Cerebellar nuclear complex (tissue), 1 donor: ENCODE measurements at places on chromosomes 1 and 21.

DNA sequence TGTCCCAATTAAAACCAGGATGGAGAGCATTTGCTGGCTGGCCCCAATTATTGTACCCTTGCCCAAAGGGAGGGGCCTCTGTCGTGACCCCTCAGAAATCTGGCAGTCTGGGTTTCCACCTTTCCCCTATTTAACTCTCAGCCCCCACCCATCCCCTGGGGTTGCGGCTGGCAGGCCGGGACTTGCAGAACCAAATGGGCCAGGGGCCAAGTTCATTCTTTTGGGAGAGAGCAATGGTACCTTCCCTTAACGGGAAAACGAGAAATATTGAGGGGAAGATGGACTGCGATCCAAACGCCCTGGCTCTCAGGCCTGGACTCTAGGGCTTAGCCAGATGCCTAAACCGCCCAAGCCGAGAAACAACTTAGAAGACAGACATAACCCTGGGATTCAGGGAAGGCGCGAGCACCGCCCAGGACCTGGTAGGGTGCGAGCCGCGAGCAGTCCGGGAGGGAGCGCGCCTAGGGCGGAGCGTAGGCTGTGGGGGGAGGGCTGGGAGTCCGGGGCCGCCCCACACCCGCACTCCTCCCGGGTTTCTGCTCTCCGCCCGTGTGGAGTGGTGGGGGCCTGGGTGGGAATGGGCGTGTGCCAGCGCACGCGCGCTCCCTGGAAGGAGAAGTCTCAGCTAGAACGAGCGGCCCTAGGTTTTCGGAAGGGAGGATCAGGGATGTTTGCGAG is at the start of gene SLC27A3:
TSS of gene SLC27A3 (plus strand) at position 628 of the 678 bp plus-strand sequence. CDS start 91 bp downstream, outside the sequence.
- peak; percentile 26 for DNase-seq

GRCh38 chr1:243269461-243269801 is 13.6 kb downstream of the SDCCAG8 start:
- no peak for DNase-seq

- no peak for DNase-seq
These were observed 184.2 kb downstream of the ETS2 start for GRCh38 chr21:38989745-38990423.

DNA sequence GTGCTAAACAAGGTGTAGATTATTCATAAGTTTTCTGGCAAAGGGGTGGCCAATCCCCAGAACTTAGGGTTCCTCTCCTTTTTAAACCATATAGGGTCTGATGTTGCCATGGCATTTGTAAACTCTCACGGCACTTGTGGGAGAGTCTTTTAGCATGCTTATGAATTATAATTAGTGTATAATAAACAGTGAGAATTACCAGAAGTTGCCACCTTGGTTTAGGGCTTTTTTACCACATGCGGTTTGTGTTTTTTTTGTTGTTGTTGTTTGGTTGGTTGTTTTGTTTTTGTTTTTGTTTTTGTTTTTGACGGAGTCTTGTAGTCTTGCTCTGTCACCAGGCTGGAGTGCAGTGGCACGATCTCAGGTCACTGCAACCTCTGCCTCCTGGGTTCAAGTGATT is 8.9 kb upstream of the LAX1 start:
- no peak for DNase-seq

- no peak for DNase-seq
These were observed 79.5 kb upstream of the SIPA1L2 start for GRCh38 chr1:232709386-232709785.

DNA sequence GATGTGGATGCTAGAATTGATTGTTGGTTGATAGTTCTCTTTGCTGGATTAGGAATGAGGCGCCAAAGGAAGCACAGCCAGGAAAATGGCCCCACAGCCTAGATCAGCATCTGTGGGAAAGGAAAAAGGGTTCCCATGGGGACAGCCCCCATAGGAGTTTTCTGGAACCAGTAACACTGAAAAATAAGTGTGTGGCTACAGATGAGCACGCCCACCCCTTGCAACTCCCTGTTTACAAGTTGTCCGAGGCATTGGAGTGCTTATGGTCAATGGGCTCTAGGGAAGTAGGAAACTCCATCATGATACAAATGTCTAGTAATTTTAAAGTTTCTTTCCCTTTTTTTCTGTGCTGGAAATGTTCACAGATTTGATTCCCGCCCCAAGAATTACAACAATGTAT is 23.8 kb upstream of the UBE2U start:
- DNase-seq: no peak

GRCh38 chr1:39297551-39297950 is 93.1 kb downstream of the MACF1 start:
- no peak for DNase-seq

- no peak for DNase-seq
These were observed 585.7 kb upstream of the CAMK1G start for GRCh38 chr1:208997726-208998312.

DNA sequence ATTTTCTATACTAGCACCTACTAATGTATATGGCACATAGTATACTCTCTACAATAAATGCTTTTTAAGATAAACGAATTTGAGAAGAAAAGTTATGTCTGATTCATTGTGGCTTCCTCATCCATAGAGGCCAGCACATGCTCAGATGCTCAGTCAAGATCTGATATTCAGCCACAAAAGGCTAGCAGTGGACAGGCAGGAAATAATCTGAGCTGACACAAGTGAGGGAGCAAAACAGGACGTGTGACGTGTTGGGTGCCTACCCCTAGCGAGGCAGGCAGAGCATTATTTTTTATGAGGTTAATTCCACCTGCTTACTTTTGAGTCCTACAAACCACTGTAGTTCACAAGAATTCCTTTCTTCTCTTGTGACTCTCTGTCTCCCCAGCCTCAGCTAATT is 550.9 kb downstream of the SMYD3 start:
- DNase-seq: no peak

GRCh38 chr1:1969953-1970716 is 33.5 kb downstream of the CFAP74 start:
- DNase-seq: no peak

- no peak for DNase-seq
These were observed at the start of gene KAZN for GRCh38 chr1:14598498-14599182. Gene KAZN, plus strand, starts transcription at chr1:14598685.

DNA sequence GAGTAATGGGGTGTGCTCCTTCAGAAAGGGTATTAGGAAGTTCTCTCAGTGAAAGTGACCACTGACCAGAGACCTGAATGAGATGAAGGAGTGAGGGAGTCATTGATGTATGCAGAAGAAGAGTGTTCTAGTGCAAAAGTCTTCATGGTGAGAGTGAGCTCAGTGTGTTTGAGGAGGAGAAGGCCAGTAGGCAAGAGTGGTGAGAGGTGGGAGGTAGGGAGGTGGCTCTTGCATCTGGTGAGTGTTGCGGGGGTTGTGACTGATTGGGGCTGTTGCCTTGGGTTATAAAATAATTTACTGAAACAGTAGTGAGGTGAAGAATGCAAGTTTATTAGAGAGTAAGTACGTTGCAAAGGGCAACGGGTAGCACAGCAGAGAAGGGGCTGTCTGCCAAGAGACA is 26.2 kb downstream of the FMN2 start:
- DNase-seq: no peak

- no peak for DNase-seq
These were observed 52.5 kb upstream of the ZNF648 start for GRCh38 chr1:182113879-182114626.

DNA sequence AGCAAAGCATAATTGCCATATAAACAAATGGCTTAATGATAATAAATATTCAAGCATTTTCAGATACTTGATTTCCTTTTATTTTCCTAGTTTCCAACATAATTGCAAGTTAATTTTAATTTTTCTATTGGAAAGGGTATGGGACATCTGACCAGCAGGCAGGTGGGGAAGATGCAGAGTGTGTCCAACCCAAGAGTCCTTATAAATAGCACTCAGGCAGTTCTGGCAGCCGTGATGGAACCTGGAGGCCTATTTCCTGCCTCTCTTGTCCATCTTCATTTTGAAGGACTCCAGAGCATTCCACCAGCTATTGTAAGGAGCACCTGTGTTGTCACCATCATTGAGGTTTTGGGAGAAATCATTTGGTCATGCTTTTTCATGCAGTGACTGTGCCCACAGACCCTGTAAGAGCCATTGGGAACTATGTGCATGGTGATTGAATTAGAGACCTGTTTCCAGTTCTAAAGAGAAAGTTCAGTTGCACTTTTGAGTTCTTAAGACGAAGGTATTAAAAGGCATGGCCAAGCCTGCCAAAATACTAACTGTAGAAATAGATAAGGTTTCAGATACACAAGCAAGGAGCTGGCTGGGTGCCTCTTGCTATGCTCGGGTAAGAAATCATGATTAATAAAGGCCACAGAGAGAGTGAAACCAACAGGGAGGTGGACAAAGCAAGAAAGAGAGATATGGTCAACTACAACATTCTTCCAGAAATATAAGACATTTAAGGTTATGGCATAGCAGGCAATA is 92.3 kb downstream of the SPATA46 start:
- no peak for DNase-seq

GRCh38 chr1:143735764-143736461 is 235.9 kb downstream of the FAM72C start:
- no peak for DNase-seq

- DNase-seq: no peak
These were observed 23.0 kb upstream of the PRSS38 start for GRCh38 chr1:227792216-227793078.

GRCh38 chr1:58854576-58854975 is 70.7 kb upstream of the JUN start:
- DNase-seq: no peak

GRCh38 chr1:229127301-229127700 is 143.6 kb upstream of the RAB4A start:
- no peak for DNase-seq

- DNase-seq: no peak
These were observed 50.9 kb upstream of the ARHGEF16 start for GRCh38 chr1:3403388-3404231.

DNA sequence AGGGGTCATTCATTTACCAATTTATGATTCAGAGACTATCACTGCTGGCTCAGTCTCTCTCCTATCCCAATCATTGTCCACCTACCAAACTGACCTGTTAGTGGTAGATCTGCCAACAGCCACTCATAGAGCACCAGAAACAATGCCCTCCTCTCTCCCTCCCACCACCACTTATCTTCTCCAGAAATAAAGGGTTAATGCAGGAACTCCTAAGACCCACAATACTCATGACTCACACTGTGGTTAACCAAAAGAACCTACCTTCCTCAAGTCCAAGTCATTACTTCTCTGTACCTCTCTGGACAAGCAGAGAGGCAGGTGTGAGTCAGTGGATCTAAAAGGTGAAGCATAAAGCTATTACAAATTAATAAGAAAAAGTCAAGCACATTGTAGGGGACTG is 40.9 kb upstream of the CAMK1G start:
- no peak for DNase-seq

- no peak for DNase-seq
These were observed 22.1 kb downstream of the CYB5RL start for GRCh38 chr1:54177726-54178125.

DNA sequence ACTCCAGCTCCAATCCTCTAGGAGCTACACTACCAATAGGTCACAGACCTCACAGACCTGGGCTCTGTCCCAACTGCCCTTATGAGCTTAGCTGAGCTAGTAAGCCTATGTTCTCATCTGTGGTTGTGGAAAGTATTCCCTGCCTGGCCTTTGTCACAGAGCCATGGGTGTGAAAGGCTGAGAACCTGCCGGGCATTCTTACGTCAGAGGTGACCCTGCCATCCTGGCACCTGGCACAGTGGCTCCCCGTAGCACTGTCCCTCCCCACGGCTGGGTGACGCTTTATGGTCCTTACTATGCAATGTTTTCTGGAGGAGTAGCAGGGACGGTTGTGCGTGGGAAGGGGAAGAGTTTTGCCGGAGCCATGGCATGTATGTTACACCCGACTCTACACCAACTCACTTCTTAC is 3.5 kb downstream of the TNFRSF1B start:
- no peak for DNase-seq

DNA sequence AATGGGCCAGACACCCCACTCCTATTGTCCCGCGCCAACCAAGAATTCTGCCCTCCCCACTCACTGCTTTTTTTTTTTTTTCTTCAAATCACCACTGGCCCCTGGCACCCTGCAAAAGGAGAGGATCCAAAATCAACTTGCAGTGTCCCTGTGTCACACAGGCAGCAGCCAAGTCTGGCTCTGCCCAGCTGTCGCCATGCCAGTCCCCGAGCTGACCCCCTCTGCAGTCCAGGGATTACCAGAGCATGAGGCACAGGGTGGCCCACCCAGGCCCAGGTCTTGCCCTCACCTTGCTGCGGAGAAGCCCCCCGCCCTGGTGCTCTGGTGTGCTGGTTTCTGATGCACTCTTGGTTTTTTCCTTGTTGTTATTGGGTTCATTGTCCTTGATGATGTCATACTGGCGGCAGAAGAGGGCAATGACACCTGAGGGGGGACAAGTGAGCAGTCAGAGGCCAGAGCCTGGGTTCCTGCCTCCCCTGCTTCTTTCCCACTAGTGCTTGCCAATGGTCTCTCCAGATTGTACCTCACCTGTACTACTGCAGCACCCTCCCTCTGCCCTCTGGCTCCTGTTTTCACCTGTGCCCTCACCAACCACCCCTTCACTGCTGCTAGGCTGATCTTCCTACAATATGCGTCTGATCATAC is 6.2 kb downstream of the FNDC5 start:
- DNase-seq: no peak

DNA sequence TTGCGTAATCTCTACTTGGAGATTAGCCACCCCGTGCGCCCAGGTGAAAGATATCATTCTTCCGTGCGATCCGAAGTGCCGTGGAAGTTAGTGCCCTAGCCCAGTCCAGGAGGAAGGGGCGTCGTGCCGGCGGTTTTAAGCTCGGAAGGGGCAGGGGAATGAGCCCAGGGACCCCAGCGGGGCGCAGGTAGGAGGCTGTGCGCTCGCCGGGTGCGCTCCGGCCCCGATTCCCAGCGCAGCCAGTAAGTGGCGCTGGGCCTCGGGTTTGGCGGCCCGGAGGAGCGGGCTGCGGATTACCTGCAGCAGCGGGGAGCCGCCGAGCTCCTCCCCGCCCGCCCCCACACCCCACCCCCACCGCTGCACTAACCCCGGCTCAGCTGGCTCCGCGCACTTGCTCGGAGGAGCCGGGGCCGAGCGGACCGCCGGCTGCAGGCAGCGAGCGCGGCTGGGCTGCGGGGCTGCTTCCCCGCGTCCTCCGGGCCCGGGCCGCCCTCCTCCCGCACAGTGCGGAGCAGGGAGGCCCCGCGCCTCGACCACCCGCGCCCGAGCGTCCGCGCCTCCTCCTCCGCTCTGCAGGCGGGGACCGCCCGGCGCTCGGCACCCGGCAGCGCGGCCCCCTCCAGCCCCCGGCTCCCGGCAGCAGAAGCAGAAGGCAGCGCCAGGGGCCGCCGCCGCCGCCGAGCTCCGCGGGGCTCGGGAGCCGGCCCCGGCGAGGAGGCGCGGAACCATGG is at the start of gene RYR2:
TSS of gene RYR2 (plus strand) at position 390 of the 731 bp plus-strand sequence. CDS start at position 728, 338 bp downstream.
- DNase-seq: peak; percentile 5

GRCh38 chr1:81619156-81619555 is 181.6 kb upstream of the ADGRL2 start:
- no peak for DNase-seq

DNA sequence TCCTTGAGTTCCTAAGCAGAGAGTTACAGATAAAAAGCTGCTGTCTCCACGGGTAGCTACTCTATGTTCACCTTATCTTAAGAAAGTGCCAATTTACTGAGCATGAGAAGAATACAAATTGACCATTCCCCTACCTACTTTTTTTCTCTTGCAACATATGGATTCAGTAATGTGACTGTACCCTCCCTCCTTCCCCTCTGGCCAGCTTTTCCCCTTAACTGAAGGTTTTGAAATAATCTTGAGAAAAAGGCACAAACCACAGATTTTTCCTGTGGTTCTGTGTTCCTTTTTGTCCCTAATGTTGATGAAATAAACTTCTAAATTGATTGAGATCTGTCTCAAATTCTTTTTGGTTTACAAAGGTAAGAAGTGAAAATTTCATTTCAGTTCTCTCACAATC is 2.6 kb upstream of the CD2 start:
- no peak for DNase-seq

GRCh38 chr1:225476100-225476511 is 48.3 kb upstream of the LBR start:
- no peak for DNase-seq

- DNase-seq: no peak
These were observed 118.0 kb downstream of the IER5 start for GRCh38 chr1:181206513-181206912.
